T-helper 17 cell (primary cell): ENCODE measurements at places on chromosomes 11 and 22.

GRCh38 chr11:118883368-118884071 is at the start of gene CXCR5:
Gene CXCR5 (plus strand): TSS chr11:118883892. CDS start chr11:118883942, 50 bp downstream.
- peak within 1 kb of the TSS; percentile 97 for H3K27ac ChIP-seq
- H3K4me3 ChIP-seq, result peak within 1 kb of the TSS; percentile 88
- H3K36me3 ChIP-seq, result no peaks in the 10 kb centered on the region

GRCh38 chr11:104803776-104804175 is 94.5 kb downstream of the CASP12 start:
- no peaks in the 10 kb centered on the region for H3K27me3 ChIP-seq
- no peak overlapping the region for H3K27ac ChIP-seq
- DNase-seq, result no peak
- peaks cover 14% of the 10 kb centered on the region for H3K4me1 ChIP-seq
- H3K36me3 ChIP-seq, result no peaks in the 10 kb centered on the region

DNA sequence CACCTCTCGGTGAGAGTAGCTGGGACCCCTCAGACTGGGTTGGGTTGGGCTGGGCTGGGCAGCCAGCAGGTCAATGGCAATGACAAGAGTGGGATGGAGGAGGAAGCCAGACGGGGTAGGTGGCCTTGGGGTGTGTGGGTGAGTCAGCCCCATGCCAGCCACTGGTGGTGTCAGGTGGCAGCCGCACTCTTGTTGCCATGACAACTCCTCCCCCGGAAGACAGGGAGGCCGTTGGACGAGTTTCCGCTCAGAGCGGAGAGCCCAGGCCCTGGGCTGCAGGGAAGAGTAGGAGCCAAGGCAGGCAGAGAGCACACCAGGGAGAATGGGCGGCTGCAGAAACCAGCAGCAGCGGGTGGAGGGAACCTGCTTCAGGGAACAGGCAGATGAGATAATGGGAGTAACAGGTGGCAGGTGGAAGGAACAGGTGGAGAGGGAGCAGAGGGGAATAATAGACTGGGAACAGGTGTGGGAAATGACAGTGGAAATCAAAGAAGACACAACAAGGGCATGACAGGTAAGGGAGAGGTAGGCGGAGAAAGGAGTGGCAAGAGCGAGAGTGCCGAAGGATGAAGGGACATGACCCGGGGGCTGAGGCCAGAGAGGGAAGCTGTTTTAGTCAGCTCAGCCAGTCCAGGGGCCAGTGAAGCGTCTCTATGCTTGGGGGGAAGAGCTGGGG is 8.7 kb downstream of the SPTBN2 start:
- H3K27me3 ChIP-seq, result peaks cover 55% of the 10 kb centered on the region
- H3K27ac ChIP-seq, result peak overlapping the region; percentile 32
- no peak for DNase-seq
- H3K4me3 ChIP-seq, result no peak overlapping the region
- peaks cover 7% of the 10 kb centered on the region for H3K36me3 ChIP-seq

DNA sequence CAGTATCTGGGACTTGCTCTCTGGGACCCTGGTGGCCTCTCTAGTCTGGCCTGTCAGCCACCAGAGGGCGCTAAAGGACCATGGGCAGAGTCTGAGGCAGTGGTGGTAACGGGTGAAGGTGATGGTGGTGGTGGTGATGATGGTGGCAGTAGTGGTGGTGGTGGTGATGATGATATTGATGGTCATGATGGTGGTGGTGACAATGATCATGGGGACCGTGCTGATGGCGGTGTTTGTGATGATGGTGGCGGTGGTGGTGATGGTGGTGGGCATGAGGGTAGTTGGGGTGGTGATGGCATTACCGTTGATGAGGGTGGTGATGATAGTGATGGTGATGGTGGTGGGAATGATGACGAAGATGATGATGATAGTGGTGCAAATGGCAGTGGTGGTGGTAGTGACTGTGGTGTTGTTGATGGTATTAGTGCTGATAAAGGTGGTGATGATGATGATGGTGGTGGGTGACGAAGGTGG is 16.0 kb downstream of the TRPM5 start:
- H3K27ac ChIP-seq, result no peak overlapping the region
- H3K4me1 ChIP-seq, result no peaks in the 10 kb centered on the region
- no peaks in the 10 kb centered on the region for H3K36me3 ChIP-seq
- DNase-seq, result peak; percentile 90
- no peak overlapping the region for H3K4me3 ChIP-seq

DNA sequence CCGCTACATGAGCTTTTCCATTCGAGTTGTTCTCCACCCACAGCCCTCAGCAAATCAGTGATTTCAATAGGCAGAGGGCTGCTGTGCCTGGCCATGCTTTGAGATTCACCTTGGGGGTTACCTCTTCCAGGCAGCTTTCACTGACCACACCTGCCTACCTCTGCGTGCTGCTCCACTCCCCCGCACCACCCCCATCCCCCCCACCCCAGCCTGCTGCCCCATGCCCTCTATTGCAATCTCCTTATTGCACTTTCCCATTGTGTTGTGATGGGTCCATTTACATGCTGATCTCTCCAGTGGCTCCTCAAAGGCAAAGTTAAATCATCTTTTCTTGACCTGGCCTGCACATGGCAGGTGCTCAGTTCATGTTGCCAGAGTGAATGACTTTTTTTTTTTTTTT is 18.0 kb upstream of the POLA2 start:
- H3K4me3 ChIP-seq, result no peak overlapping the region
- H3K27ac ChIP-seq, result no peak overlapping the region
- no peak for DNase-seq
- no peaks in the 10 kb centered on the region for H3K27me3 ChIP-seq

DNA sequence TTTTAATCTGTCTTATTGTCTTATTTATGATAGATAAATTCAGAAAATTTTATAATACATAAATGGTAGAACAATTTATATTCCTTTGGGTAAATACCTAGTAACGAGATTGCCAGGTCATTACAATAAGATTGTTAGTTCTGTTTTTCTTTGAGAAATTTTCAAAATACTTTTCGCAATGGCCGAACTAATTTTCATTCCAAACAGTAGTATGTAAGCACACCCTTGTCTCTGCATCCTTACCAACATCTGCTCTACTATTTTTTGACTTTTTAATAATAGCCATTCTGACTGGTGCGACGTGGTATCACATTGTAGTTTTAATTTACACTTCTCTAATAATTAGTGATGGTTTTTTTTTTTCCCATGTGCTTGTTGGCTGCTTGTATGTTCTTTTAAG is 351.4 kb upstream of the LUZP2 start:
- H3K27ac ChIP-seq, result no peak overlapping the region
- no peak overlapping the region for H3K4me3 ChIP-seq
- no peaks in the 10 kb centered on the region for H3K4me1 ChIP-seq
- H3K36me3 ChIP-seq, result no peaks in the 10 kb centered on the region
- DNase-seq, result no peak
- no peaks in the 10 kb centered on the region for H3K27me3 ChIP-seq
